Pulmonary artery endothelial cell (primary cell): ENCODE measurements at places on chromosomes 11 and 22. TPM values are rescaled to one million over a fixed set of nuclear protein-coding genes. Genes with fewer than 3 reads are reported as not detected.

Gene DDX25
- total RNA-seq: not detected in 2 replicates

DNA sequence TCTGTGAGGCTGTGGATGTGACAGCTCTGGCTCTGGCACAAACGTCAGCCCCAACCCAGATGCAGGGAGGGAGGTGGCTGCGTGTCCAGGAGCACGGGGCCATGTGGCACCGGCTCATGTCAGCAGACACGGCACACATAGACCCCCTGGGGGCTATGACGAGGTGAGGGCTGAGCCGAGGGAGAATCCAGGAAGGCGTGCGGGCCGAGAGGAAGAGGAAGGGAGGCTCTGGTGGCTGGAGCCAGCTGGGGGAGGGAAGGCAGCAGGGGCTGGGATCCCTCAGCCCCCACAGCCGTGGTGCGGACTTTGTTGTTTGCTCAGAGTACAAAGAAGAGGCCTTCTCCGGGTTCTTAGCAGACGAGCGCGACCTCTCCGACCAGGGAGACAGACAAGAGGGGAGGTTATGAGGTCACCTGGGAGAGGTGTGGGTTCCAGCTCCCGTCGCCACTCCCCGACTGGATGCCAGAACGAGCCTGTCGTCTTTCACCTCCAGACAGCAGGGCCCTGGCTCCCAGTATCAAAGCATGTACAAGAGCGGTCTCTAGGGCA lies 46.1 kb downstream of the CDKN1C start:
- no peak for DNase-seq

Gene TIMP3
- 0.07 and 0.85 TPM in 2 replicates for total RNA-seq

- DNase-seq: no peak
Observed at GRCh38 chr11:105577641-105578040, 32.2 kb upstream of the GRIA4 start.

- no peak for DNase-seq
Observed at GRCh38 chr11:9137293-9138132, 46.1 kb upstream of the SCUBE2 start.

Gene FAM180B
- 0.07 TPM in 1 of 2 replicates, not detected in the other for total RNA-seq

- DNase-seq: no peak
Observed at GRCh38 chr11:21088930-21089329, 419.5 kb downstream of the NELL1 start.

DNA sequence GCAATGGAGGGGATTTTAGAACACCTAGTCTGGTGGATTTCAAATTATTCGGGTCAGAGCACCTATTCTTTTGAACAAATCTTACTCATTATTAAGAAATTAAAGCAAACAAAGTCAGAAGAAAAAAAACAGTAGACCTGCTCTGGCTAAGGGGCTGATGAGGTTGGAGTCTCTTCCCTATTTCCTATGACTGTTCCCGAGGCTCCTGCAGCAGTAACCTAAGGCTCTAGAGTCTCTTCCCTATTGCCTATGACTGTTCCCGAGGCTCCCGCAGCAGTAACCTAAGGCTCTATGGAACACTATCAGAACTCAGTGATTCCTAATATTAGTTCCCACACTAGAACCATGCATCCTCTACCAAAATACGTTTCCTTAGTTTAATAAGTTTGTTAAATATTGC lies 607.9 kb downstream of the NTM start:
- no peak for DNase-seq

- no peak for DNase-seq
Observed at GRCh38 chr22:37187552-37187890, 526 bp downstream of the C1QTNF6 start.

GRCh38 chr11:106466521-106467080 lies 389.1 kb downstream of the AASDHPPT start:
- DNase-seq: no peak

Gene UBE4A
- 29.9 and 38.4 TPM in 2 replicates for total RNA-seq

GRCh38 chr11:92159931-92160330 lies 64.7 kb upstream of the FAT3 start:
- no peak for DNase-seq

Gene GPHA2
- total RNA-seq: not detected in 2 replicates

Gene NNMT
- 346 and 362 TPM in 2 replicates for total RNA-seq

GRCh38 chr11:31981457-31981856 lies 109.4 kb upstream of the RCN1 start:
- no peak for DNase-seq

- no peak for DNase-seq
Observed at GRCh38 chr22:45304971-45305370, 4.8 kb upstream of the FAM118A start.

GRCh38 chr11:79101656-79102055 lies 339.2 kb downstream of the TENM4 start:
- no peak for DNase-seq

DNA sequence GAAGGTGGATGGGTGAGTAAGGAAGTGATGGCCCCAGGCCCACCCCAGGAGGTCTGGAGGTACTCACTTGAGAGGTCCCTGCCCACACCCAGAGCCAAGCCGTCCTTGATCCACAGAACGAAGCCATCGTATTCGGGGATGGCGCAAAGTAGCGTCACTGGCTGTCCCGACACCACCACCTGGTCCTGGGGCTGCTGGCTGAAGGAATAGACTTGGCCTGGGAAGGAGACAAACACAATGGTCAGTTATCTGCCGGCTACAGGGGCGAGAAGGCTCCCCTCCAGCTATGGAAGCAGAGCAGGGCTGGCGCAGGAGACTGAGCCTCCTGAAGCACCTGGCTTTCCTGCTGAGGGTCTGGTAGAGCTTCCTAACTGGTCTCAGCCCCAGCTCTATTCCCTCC lies 171.0 kb downstream of the ST3GAL4 start:
- no peak for DNase-seq

DNA sequence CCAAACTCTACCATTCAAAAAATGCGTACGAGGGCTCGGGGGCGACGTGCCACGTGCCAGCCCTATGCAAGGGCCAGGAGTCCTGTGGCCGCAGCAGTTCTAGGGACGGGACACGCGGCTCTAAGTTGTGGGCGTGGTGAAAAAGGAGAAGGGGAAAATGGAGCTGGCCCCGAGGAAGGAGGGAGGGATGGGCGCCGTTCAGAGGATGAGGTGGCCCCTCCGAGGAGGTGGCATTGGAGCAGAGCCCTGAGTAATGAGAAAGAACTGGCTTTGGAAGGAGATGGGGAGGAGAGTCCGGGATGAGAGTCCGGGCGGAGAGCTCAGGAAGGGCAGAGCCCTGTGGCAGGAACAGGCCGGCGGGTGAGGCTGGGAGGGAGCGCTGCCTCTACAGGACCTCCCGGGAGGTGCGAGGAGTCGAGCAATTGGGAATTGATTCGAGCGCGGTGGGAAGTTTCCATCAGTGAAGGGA lies 21.0 kb downstream of the OTUB1 start:
- no peak for DNase-seq

DNA sequence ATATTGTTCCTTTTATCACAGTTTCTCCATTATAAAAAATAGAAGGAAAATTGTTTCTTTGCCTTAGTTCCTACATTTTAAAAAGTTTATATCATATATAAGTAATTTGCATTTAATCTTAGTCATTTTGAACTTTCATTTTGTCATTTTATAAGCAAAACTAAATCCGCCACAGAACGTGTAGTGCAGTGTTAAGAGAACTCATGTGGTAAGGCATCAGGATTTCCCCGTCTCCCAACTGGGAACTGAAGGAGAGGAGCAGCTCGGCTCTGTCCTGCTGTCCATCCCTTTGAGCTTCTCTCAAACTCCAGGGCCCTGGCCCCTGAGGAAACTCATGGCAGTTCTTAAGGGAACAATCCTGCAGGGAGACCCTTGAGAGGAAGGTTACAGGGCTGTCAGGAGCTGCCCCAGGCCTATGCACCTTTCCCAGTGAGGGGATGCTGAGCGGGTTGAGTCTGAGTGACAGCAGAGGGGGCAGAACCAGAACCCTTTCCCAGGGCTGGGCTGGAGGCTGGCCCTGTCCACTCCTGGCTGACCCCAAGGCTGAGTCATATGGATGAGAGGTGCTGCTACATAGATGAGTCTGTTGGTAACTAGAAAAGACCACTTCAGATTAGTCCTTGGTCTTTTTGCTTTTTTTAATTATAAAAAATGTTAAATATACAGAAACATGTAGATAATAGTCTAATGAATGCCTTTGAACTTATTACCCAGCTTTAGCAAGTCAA lies 333.1 kb downstream of the TBC1D22A start:
- no peak for DNase-seq

Gene CDK2AP2
- 14.8 and 23.0 TPM in 2 replicates for total RNA-seq

Gene TBX10
- total RNA-seq: not detected in 2 replicates

Gene E2F8
- 2.5 and 5.2 TPM in 2 replicates for total RNA-seq

Gene NLRP10
- total RNA-seq: under 0.01 TPM in 1 of 2 replicates, not detected in the other

Gene NRXN2
- not detected in 2 replicates for total RNA-seq

DNA sequence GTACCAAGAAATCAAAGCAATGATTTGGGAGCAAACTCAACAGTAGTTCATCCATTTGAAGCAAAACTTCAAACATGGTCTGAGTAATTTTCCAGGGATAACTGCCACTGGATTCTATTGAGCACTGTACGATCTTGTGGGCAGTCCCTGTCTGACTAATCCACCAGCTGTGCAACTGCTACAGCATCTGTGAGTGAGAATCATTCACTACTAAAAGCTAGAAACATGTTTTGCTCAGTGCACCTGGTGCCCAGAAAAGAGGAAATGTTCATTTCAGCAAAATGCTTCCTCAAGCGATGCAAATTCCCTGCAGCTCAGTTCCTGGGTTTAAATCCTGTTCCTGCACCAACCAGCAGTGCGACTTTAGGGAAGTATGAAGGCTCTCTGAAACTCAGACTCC lies 1077.9 kb downstream of the DLG2 start:
- no peak for DNase-seq

GRCh38 chr11:58905721-58906547 lies 33.4 kb upstream of the GLYATL1 start:
- no peak for DNase-seq

Gene P2RY6
- total RNA-seq: 0.13 TPM in 1 of 2 replicates, not detected in the other

GRCh38 chr11:111512296-111513239 lies at the start of gene BTG4:
Gene BTG4, minus strand, starts transcription at chr11:111512386. Its CDS starts 13,610 bp downstream, at chr11:111498776.
- no peak for DNase-seq

GRCh38 chr11:75351541-75351790 lies at the start of gene ARRB1:
Gene ARRB1, minus strand, starts transcription at chr11:75351661. Its CDS starts 54 bp downstream, at chr11:75351607.
- DNase-seq: no peak

- DNase-seq: no peak
Observed at GRCh38 chr11:105070306-105070705, 25.2 kb upstream of the CARD16 start.

GRCh38 chr11:120013325-120014250 lies 124.3 kb downstream of the TRIM29 start:
- DNase-seq: no peak

DNA sequence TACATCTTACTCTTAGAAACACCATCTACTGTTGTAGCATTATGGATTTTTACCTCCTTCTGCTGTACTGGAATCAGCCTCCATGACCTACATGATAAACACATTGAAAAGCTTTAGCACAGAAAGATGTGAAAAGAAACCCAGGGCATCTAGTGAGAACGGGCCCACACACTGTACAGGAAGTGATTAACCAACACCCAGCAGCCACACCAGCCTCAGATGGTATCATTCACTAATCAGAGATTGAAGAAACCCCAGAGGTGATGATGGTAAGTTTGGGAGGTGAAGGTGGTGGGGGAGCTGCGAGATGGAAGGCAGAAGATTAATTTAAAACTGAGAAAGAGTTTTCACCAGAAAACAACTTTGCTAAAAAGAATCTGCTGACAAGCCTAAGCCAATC lies 46.1 kb downstream of the RASSF10 start:
- DNase-seq: no peak

Gene PDGFB
- total RNA-seq: 53.3 and 69.0 TPM in 2 replicates

Gene KIAA0930
- 43.4 and 60.9 TPM in 2 replicates for total RNA-seq

- no peak for DNase-seq
Observed at GRCh38 chr11:34052608-34053160, 1.2 kb downstream of the CAPRIN1 start.

Gene POU2AF1
- total RNA-seq: not detected in 2 replicates

DNA sequence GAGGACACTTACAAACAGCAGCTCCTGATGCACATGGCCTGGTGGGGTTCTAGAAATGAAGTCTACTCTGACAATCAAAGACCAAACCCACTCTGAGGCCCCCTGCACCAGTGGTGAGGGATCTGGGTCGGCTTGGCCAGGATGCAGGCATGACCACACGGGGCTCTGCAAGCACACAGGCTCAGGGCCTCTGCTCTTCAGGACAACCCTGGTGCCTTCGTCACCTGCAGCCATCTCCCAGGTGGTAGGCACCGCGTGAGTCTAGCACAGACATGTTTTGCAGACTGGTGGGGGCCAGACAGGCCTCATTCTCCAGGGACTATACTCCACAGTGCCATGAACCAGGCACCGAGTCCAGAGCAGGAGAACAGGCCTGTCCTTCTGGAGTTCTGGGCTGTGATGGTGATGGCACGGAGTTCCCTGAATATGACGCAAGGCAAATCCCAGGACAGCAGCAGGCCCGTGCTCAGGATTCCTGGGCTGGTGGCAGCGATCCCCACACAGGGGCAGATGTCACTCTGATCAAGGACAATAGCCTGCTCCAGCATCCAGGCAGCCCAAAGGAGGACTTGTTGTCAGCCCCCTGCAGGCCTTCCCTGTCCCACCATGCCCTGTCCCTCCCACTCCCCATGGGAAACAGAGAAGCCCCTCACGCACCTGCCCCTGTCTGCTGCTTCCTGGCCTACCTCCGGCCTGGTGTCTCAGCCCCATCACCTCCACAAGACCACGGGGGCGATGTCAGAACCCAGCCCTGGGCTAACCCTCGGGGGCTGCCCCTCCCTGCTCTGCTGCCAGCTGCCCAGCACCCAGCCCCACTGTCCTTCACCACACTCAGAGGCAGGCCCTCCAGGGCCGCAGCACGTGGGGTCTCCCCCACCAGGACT lies 36.1 kb downstream of the GNB1L start:
- no peak for DNase-seq

Gene BTG4
- total RNA-seq: not detected in 2 replicates

DNA sequence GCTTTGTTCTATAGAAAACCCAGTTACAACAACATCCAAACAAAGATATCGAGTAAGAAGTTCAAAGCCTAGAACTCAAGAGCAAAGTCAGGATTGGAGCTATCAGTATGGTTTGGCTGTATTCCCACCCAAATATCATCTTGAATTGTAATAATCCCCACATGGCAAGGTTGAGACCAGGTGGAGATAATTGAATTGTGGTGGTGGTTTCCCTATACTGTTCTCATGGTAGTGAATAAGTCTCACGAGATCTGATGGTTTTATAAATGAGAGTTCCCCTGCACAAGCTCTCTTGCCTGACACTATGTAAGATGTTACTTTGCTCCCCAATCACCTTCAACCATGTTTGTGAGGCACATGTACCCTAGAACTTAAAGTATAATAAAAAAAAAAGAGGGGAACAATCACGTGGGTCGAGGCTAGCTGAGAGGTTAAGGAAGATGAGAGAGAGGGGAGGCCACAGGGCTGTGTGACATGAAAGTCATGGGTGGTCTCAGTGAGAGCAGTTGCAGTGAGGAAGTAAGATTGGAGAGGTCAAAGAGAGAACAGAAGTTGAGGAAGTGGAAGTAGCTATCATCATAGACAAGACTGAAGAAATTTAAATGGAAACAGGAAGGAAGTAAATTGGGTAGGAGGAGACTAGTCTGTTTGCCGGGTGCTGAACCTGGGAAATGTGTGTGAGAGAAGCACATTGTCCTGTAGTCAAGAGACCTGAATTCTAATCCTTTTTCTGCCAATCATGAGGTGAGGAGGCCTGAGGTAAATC lies 80.1 kb upstream of the CD44 start:
- DNase-seq: no peak
